Suprapubic skin (tissue), 4 donors: ENCODE measurements at places on chromosomes 12 and 14.

DNA sequence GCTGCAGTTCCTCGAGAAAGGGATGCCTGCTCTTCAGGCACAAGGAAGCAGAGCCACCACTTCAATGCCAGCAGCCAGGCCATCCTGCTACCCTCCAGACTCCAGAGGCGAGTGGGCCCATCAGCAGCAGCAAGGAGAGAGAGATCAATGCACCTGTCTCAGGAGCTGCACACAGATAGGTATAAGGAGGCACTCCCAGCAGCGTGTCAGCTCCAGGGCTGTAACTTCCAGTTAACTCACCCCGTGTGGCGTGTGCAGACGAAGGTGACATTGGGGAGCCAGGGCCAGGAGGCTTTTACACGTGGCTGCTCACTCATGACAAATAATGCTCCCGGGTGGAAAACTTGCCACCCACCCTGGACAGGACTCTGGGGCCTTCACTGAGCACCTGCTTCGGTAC, 24.2 kb downstream of the GALNT16 start:
- H3K4me1 ChIP-seq = peaks cover 16% of the 10 kb centered on the region
- H3K27ac ChIP-seq = no peak overlapping the region
- H3K27me3 ChIP-seq = no peaks in the 10 kb centered on the region
- H3K36me3 ChIP-seq = no peaks in the 10 kb centered on the region
- DNase-seq = no peak

DNA sequence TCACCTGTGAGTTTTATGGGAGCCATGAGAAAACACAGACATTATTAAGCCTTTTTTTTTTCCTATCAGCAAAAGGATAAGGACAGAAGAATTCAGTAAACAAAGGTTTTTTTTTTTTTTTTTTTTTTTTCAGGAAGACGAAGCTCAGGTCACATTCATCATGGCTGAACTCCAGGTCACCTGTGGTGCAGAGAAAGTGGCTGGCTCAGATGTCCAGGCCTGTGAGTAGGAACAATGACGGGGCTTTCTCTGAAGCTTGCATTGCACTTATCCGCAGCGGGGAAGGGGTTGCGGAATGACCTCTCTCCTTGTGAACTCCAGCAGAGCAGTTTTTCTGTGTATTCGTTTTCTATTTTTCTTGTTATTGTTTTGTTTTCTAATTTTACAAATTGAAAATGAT, 759.6 kb upstream of the TMEM132C start:
- no peak for DNase-seq
- no peaks in the 10 kb centered on the region for H3K36me3 ChIP-seq
- no peak overlapping the region for H3K4me3 ChIP-seq
- no peak overlapping the region for H3K27ac ChIP-seq

DNA sequence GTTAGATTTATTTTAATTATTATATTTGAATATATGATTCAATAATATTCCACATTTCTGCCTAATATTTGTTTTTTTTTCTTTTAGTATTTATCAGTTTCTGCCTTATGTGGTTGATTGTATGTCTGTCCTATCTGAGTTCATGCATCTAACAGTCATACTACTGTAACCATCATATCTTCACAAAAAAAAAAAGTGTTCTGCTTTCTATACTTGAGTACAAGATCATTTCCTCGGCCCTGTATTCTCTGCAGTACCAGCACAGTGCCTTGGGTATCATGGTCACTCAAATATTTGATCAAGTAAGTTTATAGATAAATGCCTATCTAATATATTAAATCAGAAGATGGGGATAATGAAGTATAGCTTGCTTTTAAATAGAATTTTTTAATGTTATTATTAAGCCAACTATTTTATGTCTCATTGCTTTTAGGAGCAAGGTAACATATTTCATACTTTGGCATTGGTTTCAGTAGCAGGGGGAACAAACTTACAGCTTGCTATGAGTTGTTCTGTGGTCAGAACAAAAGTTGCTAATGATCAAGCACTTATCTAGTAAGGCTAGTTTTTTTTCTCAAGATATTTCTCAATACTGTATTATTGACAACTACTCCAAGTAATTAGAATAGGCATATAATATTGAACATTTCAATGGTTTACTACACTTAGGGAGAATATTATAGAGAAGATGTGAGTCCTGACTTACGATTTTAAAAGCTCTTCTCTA, 290.5 kb upstream of the FBXO33 start:
- H3K4me1 ChIP-seq = no peaks in the 10 kb centered on the region
- H3K27ac ChIP-seq = no peak overlapping the region
- DNase-seq = no peak
- no peaks in the 10 kb centered on the region for H3K36me3 ChIP-seq
- no peak overlapping the region for H3K4me3 ChIP-seq

- no peaks in the 10 kb centered on the region for H3K27me3 ChIP-seq
- H3K27ac ChIP-seq = no peak overlapping the region
- H3K4me1 ChIP-seq = peaks cover 11% of the 10 kb centered on the region
- DNase-seq = no peak
- no peak overlapping the region for H3K4me3 ChIP-seq
- H3K36me3 ChIP-seq = peaks cover 51% of the 10 kb centered on the region
Measured at GRCh38 chr12:57811028-57811755, 7.3 kb downstream of the AVIL start.

- no peaks in the 10 kb centered on the region for H3K27me3 ChIP-seq
- no peak overlapping the region for H3K27ac ChIP-seq
- no peak for DNase-seq
- H3K4me3 ChIP-seq = no peak overlapping the region
- H3K36me3 ChIP-seq = no peaks in the 10 kb centered on the region
Measured at GRCh38 chr12:63894132-63894531, 49.6 kb downstream of the SRGAP1 start.

DNA sequence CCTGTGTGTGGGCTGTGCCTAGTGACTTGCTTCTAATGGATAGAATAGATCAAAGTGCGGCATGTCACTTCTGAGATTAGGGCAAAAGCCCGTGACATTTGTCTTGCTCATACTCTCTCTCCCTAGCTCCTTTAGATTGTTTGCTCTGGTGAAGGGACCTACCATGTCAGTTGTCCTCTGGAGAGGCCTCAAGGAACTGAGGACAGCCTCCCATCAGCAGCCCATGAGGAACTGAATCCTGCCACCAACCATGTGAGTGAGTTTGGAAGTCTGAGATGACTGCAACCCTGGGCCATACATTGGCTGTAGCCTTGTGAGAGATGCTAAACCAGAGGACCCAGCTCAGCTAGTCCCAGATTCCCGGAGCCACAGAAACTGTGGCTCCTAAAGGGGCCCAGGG, 101.6 kb upstream of the ESRRB start:
- no peaks in the 10 kb centered on the region for H3K4me1 ChIP-seq
- no peaks in the 10 kb centered on the region for H3K36me3 ChIP-seq
- H3K4me3 ChIP-seq = no peak overlapping the region
- H3K27ac ChIP-seq = no peak overlapping the region
- H3K27me3 ChIP-seq = peaks cover 6% of the 10 kb centered on the region

DNA sequence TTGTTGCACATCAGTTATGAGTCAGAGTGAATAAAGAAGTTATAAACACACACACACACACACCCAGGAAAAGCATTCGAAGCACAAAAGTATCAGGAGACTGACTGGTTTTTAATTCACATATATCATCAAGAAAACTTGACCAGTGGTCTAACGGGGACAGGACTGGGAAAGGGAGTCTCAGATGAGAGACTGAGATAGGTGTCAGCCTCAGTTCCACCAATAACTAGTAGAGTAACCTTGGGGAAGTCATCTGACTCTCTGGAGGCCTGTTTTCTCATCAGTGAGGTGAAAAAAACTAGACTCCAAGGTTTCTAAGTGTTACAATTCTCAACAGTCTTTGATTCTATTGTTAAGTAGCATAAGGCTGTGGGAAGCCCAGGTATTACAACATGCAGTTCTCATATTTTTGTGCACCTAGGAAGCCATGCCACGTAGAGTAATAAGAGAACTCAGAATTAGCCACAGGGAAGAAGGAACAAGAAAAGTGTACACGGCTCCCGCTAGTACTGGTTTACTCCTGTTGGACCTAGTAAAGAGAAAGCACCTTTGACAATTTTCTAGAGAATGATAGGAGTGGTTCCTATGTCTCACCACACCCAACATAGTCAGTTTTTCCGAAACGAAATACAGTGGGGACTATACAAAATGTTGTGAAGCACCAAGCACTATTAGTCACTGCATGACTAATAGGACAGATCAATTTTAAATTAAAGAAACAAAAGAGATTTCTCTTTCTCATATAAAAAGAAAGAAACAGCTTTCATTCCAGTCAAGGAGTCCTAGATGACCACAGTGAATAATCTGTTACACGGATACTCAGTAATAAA, 5.0 kb downstream of the PPTC7 start:
- no peaks in the 10 kb centered on the region for H3K27me3 ChIP-seq
- peak overlapping the region; percentile 93 for H3K27ac ChIP-seq
- peak overlapping the region; percentile 13 for H3K4me3 ChIP-seq

DNA sequence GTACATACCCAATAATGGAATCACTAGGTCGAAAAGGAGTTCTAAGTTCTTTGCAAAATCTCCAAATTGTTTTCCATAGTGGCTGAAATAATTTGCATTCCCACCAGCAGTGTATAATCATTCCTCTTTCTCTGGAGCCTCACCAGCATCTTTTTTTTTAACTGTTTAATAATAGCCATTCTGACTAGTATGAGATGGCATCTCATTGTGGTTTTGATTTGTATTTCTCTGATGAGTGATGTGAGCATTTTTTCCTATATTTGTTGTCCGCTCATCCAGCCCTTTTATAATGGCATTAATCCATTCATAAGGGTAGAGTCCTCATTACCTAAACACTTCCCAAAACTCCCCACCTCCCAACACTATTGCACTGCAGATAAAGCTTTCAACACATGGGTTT, 278.3 kb downstream of the SEC23A start:
- H3K36me3 ChIP-seq = no peaks in the 10 kb centered on the region
- H3K4me1 ChIP-seq = peaks cover 2% of the 10 kb centered on the region
- no peaks in the 10 kb centered on the region for H3K27me3 ChIP-seq

GRCh38 chr12:132505105-132505851, 15.3 kb downstream of the FBRSL1 start:
- H3K27ac ChIP-seq = no peak overlapping the region
- DNase-seq = no peak
- H3K4me3 ChIP-seq = no peak overlapping the region
- peaks cover 69% of the 10 kb centered on the region for H3K4me1 ChIP-seq

DNA sequence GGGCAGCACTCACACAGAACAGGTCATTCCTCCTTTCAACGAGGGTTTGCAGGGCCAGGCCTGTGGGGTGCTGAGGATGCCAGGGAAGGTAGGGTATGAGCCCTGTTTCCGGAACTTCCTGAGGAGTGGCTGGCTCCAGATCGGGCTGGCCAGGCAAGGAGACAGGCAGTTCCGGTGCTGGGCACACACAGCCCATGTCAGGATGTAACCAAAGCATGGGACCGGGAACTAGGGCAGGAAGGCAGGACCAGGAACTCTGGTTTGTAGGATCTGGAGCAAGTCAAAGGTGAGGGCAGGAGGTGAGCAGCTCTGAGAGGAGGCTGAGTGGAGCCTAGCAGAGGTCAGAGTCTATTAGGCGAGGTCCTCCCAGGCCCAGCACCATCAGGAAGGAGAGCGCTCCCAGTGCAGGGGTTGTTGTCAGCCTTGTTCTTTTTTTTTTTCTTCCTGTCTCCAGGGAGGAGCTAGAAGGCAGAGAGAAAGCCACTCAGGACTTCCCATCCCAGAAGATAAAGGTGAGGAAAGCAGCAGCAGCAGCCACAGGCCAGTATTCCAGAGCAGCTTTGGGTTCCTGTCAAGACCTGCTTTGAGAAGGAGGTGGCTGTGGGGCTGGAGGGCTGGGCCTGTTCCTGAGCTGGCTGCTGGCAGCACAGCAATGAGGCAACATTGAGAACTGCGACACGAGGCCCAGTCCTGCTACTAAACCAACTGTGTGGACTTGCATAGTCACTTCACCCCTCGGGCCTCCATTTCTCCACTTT, 49.0 kb upstream of the PTGR2 start:
- no peaks in the 10 kb centered on the region for H3K36me3 ChIP-seq
- peak overlapping the region; percentile 90 for H3K27ac ChIP-seq
- no peak for DNase-seq
- H3K27me3 ChIP-seq = no peaks in the 10 kb centered on the region

GRCh38 chr14:52835122-52835903, 43.9 kb upstream of the GNPNAT1 start:
- H3K4me1 ChIP-seq = peaks cover 5% of the 10 kb centered on the region
- no peaks in the 10 kb centered on the region for H3K27me3 ChIP-seq
- H3K27ac ChIP-seq = no peak overlapping the region
- peak; percentile 74 for DNase-seq

DNA sequence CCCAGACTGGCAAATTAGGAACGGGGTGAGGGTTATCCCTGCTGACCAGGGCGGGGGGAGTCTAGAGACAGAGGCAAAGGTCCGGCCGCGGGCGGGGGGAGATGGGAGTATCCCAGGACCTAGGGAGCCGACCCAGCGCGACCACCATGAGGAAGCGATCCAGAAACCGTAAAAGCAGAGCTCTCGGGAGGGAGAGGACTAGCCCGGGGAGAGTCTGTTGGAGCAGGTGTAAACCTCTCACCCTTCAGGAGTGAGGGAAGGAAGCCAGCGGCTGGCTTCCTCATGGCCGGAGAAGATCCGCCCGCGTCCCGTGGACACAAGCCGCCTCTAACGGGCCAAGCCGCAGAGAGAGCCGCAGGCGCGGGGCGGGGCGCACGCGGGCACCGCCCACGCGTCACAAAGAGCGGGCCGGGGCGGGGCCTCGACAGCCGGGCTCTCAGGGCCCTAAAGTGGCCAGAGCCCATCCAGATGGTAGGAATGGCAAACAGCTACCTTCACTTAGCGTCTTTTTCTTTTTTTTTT, at the start of gene ACRBP:
Gene ACRBP (minus strand): TSS at position 350 of the 522 bp plus-strand sequence. CDS start 66 bp downstream, at position 284.
- DNase-seq = peak; percentile 85
- H3K4me3 ChIP-seq = peak within 1 kb of the TSS; percentile 47
- H3K4me1 ChIP-seq = peaks cover 14% of the 10 kb centered on the region
- peaks cover 36% of the 10 kb centered on the region for H3K36me3 ChIP-seq
- no peak within 1 kb of the TSS for H3K27ac ChIP-seq

- DNase-seq = no peak
- peaks cover 2% of the 10 kb centered on the region for H3K27me3 ChIP-seq
- H3K36me3 ChIP-seq = no peaks in the 10 kb centered on the region
- H3K27ac ChIP-seq = no peak overlapping the region
- H3K4me1 ChIP-seq = no peaks in the 10 kb centered on the region
- no peak overlapping the region for H3K4me3 ChIP-seq
Measured at GRCh38 chr12:119642986-119643385, 24.9 kb upstream of the PRKAB1 start.

DNA sequence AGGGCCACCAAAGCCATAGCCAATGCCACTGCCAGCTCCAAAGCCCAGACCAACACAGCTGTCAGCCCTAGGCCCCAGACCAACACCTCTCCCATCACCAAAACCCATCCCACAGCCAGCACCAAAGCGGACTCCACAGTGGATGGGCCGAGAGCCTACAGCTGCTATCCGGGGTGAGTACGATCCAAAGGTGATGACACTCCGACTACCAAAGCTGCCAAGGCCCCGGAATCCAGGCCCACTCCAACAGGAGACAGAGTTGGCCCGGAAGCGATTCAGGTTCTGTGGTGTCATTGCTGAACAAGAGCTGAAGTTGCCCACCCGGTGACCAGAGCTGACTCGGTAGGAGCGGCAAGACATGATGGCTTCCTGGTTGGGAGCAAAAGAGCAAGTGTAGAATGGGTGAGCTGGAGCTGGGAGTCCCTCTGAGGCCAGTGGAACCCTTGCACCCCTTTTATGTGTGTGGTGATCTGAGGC, at the start of gene KRT84:
Gene KRT84 (minus strand): TSS at position 427 of the 477 bp plus-strand sequence. CDS start 67 bp downstream, at position 360.
- H3K4me1 ChIP-seq = peaks cover 24% of the 10 kb centered on the region
- no peak within 1 kb of the TSS for H3K27ac ChIP-seq
- no peaks in the 10 kb centered on the region for H3K36me3 ChIP-seq
- no peak within 1 kb of the TSS for H3K4me3 ChIP-seq
